ENCODE measurements at places on chromosomes 2 and 18.

DNA sequence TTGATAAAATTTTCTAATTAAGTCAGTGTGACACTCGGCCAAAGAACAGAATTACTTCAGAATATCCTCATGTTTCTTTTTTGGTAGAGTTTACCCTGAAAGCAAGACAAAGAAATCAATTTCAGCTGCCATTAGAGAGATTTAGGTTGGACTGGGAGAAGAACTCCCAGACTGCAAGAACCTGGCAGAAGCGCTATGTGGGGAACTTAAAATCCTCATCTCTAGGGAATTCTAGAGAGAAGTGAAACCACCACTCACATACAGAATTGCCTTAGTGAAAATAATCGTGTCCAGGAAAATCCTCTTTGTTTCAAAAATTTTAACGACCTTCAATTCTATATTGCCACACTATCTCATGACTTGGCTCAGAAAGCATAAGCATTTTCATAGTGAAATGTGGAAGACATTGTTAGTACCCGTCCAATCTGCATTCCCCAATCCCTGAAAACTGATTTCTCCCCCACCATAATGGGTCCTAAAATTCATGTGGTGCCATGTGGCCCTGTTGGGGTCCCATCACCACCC lies 297.3 kb upstream of the MEIS1 start:
- DNase-seq: no peak

DNA sequence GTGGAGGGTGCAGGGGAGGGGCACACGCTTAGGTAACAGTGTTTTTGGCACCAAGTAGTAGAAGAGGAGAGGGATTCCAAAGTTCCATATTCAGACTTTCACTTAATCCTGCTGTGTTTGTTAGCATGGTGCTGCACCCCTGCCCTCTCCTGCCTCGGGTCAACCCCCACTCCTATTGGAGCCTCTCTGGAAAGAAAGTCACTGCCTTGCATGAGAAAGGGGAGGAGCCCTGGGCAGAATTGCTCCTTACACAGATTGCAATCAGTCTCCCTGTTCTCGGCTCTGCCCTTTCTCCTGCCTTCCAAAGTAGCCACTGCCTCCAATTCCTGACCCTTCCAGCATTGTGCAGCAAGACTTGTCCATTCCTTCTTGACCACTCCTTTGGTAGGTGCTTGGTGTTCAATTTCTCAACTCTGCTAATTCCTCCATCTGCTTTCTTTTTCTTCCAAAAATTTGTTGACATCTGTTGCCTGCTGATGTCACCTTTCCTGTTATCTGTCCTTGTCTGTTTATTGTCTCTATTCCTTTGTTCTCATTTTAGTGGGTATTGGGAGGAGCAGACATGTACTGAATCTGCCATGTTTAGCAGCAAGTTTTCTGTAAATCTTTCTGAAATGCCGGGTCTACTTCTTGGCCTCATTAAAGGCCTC lies 225.4 kb downstream of the LOXHD1 start:
- no peak for DNase-seq

- DNase-seq: no peak
These were observed 1.9 kb upstream of the NAB1 start for GRCh38 chr2:190646780-190647522.

- no peak for DNase-seq
These were observed 88.7 kb downstream of the TPO start for GRCh38 chr2:1501991-1502390.

Measured in GM12892 (cell line).